ENCODE measurements at places on chromosomes 2 and 18. TPM values are rescaled to one million over a fixed set of nuclear protein-coding genes. Genes with fewer than 3 reads are reported as not detected.

EFHD1 gene
- total RNA-seq, result 0.17 TPM

RRM2 gene
- total RNA-seq, result 19.9 TPM

C2orf15 gene
- not detected for total RNA-seq

- DNase-seq, result no peak
Observed at GRCh38 chr2:24353973-24354372, 6.4 kb downstream of the ITSN2 start.

FNDC4 gene
- 14.5 TPM for total RNA-seq

GRCh38 chr18:5287854-5288253 is 7.7 kb downstream of the ZBTB14 start:
- DNase-seq, result no peak

VWC2L gene
- total RNA-seq, result not detected
